NCI-H748 treated with DMSO at 0.1 percent for 48 hours (cell line): ENCODE measurements at places on chromosomes 2 and 18.

- no peak for DNase-seq
Measured at GRCh38 chr18:48477348-48477747, 61.5 kb upstream of the CTIF start.

DNA sequence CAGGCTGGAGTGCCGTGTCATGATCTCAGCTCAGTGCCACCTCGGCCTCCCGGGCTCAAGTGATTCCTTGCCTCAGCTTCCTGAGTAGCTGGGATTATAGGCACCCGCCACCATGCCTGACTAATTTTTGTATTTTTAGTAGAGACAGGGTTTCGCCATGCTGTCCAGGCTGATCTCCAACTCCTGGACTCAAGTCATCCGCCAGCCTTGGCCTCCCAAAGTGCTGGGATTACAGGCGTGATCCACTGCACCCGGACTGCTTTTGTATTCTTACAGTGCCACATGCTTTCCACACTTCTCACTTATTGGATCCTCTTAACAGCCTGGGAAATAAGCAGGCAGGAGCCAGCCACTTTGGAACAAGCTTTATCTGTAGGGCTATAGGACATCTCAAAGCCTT, 25.3 kb upstream of the BCL2L11 start:
- DNase-seq, result no peak

DNA sequence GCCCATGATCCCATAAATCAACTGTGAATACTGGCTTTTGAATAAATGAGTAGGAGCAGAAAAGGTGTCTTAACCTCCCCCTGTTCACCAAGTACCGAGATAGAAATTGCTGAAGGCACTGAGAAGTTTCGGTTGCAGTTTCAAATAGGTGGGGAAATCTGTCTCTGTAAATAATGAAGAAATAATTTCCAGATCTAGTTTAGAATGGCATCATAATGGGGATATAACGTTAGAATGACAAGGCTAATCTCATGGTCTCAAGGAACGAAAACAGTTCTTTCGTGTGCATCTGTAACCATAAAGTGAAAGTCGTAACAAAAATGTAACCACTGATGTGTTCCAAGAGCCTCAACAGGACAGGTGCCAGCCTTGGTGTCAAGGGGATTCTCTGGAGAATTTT, 49.9 kb upstream of the TMEM18 start:
- no peak for DNase-seq

DNA sequence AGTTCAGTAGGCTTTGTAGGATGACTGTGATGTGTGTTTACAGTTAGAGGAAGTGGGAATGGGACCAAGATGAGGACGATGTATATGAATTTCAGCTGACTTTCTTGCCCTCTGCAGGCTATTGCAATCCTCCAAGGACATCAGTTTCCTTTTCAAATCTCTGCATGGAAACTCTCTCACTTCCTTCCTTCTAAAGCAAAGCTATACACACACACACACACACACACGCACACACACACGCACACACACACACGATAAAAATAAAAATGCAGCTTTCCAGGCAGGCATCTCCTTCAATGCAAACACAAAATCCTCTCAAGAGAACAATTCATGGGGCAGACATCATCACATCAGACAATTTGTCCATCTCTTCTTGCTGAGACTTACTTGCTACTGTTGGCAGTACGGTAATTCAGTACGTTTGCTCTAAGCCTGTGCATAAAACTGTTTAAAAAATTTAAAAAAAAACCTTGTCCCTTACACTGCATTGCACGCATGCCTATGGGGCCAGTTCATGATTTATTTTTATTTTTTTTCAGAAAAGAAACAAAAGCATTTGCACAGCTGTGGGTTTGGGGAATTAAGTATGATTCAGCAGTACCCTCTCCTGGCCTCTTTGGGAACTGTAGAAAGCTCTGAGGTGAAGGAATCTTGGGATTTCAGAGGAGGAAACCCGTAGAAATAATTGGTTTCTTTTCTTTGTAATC, 27.1 kb upstream of the ICOS start:
- DNase-seq, result peak; percentile 30

DNA sequence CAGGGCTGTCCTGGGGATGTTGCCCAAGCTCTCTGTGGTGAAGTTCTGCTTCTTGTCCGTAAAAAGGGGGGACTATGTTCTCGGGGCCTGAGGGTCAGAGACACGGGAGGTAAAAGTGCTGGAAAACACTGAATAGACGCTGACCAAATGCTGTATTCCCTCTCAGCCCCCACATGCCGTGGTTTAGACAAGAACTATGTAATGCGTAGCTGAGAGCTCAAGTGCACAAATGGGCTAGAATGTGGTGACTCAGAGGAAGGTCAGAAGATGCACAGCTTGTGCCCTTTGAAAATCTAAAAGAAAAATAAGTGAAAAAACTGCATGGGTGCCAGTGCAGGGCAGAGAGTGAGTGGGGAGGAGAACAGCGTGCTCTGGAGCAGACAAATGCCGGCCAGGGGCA, 80.3 kb upstream of the MAP4K4 start:
- DNase-seq, result no peak

DNA sequence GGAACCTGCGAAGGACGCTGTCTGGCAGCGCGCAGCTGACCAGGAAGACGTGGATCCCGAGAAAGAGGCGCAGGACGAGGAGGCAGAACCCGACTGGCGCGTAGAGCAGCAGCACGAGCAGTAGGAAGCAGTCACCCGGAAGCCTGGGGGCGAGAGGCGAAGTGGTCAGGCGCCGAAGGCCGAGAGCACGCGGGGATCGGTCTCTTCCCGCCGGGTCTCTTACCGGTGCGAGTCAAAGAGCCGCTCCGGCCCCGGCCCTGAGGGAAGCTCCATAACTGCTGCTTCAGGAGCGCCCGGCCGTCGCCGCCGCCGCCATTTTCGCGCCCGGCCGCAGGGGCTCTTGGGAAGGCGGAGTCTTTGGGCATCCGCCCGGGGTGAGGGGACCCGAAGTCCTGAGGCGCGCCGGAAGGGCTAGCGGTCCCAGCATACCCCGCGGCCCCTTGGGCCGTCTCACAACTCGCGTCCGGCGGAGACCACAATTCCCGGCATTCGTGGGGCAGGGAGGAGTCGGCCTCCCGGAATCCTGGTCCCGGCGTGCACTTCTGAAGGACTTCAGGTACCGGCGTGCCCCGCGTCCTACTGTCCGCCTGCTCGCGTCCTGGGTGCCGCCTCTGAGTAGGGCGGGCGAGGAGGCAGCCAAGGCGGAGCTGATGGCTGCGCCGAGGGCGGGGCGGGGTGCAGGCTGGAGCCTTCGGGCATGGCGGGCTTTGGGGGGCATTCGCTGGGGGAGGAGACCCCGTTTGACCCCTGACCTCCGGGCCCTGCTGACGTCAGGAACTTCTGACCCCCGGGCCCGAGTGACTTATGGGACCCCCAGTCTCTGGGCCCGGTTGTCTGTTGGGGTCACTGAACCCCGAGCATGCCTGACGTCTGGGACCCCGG, at the start of the genes AUP1 and HTRA2:
Gene AUP1, minus strand, starts transcription at position 350 of the 882 bp plus-strand sequence. Its CDS starts 77 bp downstream, at position 273.
Gene HTRA2, plus strand, starts transcription at position 577 of the 882 bp plus-strand sequence. Its CDS starts 74 bp downstream, at position 651.
- DNase-seq, result peak; percentile 72

DNA sequence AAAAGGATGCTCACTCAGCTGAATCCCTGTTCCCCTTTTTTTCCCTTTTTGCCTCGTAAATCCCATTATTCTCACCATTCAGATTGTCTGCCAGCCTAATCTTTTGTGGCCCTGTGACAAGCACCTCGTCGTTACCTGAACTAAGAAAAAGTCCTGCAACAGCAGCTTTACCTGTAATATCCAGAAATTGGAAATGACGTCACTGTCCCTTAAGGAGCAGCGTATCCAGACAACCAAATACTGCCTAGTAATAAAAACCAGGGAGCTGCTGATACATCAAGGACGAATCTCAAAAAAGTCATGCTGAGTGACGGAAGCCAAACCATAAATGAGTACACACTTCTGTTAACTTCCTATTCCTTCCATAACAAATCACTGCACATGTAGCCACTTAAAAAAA, 694.9 kb downstream of the GALR1 start:
- no peak for DNase-seq

- no peak for DNase-seq
Measured at GRCh38 chr18:13217971-13218367, 591 bp upstream of the LDLRAD4 start.

GRCh38 chr2:156057647-156058046, 274.9 kb downstream of the NR4A2 start:
- DNase-seq, result no peak

- no peak for DNase-seq
Measured at GRCh38 chr2:50538147-50538546, 493.8 kb downstream of the NRXN1 start.

- DNase-seq, result no peak
Measured at GRCh38 chr2:231213931-231214642, 15.7 kb downstream of the ARMC9 start.

GRCh38 chr2:48279344-48280090, 250.4 kb upstream of the STON1 start:
- peak; percentile 88 for DNase-seq

GRCh38 chr2:133948610-133949290, 305.1 kb upstream of the MGAT5 start:
- DNase-seq, result no peak
